Uterus (tissue), 4 donors: ENCODE measurements at places on chromosomes 7 and 10. TPM values are rescaled to one million over a fixed set of nuclear protein-coding genes. Genes with fewer than 3 reads are reported as not detected.

Gene IKZF1
- 7.0 TPM for total RNA-seq

Gene FAM171A1
- total RNA-seq: 40.4 TPM

Gene FOXI2
- 0.14 TPM for total RNA-seq

Gene DMTF1
- total RNA-seq: 36.2 TPM

Gene SERPINE1
- total RNA-seq: 0.51 TPM

Gene GIMAP2
- total RNA-seq: 20.1 TPM

Gene CFAP58
- 1.0 TPM for total RNA-seq

DNA sequence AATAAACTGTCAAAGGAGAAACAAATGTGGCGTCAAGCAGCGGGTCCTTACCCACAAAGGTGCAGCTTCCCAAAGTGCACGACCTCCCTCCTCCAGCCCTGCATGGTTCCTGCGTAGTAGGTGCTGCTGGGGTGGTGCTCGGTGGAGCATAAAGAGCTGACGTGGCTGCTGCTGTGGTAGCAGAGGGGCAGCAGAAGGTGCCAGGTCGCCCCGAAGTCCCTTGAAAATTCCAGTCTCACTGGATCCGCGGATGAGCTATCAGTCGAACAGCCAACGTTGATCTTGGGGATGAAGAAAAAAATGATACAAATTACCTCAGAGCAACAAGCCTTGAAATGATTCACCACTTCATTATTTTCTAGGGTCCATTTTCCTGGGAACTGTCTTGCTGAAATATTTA is 105.0 kb upstream of the SLC26A5 start:
- H3K27ac ChIP-seq: no peak overlapping the region
- DNase-seq: no peak
- no peak overlapping the region for H3K4me3 ChIP-seq
- H3K4me1 ChIP-seq: no peaks in the 10 kb centered on the region
- no peaks in the 10 kb centered on the region for H3K27me3 ChIP-seq

- no peak overlapping the region for H3K4me3 ChIP-seq
- peak overlapping the region; percentile 18 for H3K27ac ChIP-seq
- H3K36me3 ChIP-seq: no peaks in the 10 kb centered on the region
- DNase-seq: no peak
- peaks cover 3% of the 10 kb centered on the region for H3K27me3 ChIP-seq
These were observed 160.6 kb downstream of the GRK5 start for GRCh38 chr10:119367841-119368549.

DNA sequence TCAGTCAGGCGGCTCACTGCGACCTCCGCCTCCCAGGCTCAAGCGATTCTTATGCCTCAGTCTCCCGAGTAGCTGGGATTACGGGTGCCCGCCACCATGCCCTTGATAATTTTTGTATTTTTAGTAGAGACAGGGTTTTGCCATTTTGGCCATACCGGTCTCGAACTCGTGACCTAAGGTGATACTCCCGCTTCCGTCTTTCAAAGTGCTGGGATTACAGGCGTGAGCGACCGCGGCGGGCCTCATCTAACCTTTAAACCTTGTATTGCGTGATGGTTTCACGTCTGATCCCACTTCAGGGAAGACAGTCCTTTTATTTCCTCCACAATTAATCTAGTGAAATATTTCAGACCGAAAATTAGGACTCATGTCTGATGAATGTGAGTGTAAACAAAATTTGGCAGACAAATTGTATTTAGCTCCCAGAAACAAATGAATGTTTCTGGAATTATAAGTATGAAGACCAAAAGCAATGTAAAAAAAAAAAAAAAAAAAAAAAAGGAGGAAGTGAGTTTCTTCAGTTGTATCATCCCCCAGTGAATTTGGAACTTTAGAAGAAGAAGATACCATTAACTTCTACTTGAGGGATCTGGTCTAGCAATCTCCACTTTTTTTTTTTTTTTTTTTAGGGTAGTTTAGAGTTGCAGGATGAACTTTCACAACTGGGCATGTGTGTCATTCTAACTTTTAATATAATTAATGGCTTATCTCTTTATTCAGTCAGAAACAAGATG is 1.6 kb downstream of the NUP42 start:
- no peaks in the 10 kb centered on the region for H3K4me1 ChIP-seq
- no peak overlapping the region for H3K4me3 ChIP-seq
- no peak overlapping the region for H3K27ac ChIP-seq
- no peak for DNase-seq

GRCh38 chr10:4053940-4054339 is 268.9 kb upstream of the KLF6 start:
- no peak for DNase-seq
- no peak overlapping the region for H3K27ac ChIP-seq
- H3K36me3 ChIP-seq: no peaks in the 10 kb centered on the region
- H3K27me3 ChIP-seq: no peaks in the 10 kb centered on the region
- H3K4me1 ChIP-seq: peaks cover 8% of the 10 kb centered on the region

DNA sequence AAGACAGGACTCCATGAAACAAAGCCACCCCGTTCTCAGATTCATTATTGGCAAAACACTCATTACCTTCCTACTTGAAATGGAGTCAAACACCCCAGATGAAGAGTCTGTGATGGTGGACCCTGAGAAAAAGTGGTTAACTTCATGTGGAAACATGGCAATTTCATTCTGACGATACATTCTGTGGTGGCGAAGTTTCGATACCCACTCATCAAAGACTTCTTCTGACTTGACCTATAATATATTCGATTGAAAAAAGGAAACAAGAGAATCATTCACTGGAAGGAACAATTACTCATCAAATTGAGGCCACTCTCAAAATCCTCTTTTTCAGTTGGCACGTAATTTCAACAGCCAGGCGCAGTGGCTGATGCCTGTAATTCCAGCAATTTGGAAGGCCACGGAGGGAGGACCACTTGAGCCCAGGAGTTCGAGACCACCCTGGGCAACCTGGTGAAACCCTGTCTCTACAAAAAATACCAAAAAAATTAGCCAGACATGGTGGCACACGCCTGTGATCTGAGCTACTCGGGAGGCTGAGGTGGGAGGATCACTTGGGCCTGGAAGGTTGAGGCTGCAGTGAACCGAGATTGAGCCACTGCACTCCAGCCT is 108.8 kb upstream of the GSDME start:
- no peak overlapping the region for H3K4me3 ChIP-seq
- no peaks in the 10 kb centered on the region for H3K27me3 ChIP-seq
- H3K27ac ChIP-seq: no peak overlapping the region
- no peaks in the 10 kb centered on the region for H3K4me1 ChIP-seq
- no peaks in the 10 kb centered on the region for H3K36me3 ChIP-seq

- H3K4me3 ChIP-seq: no peak overlapping the region
- no peak for DNase-seq
- no peaks in the 10 kb centered on the region for H3K36me3 ChIP-seq
- no peak overlapping the region for H3K27ac ChIP-seq
These were observed 50.6 kb downstream of the PARD3 start for GRCh38 chr10:34764472-34764946.

DNA sequence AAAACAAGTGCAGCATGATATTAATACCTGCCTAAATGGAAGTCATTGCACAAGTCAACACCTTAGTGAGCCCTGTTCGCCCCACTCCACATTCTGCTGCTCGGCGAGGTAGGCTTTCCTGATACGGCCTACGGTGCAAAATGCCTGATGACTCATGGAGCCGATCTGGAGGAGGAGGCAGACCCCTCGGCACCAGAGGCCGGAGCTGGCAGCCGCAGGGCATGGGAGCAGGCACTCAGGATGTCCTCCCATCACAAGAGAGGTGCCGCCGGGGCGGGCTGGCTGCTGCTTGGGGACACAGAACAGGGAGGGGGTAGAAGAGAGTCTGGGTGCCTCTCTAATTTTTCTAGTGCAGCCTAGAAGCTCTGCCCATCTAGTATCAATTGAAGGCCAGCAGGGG is 418.5 kb upstream of the MGMT start:
- no peak overlapping the region for H3K27ac ChIP-seq
- H3K27me3 ChIP-seq: no peaks in the 10 kb centered on the region
- no peak overlapping the region for H3K4me3 ChIP-seq

GRCh38 chr10:47368431-47369180 is 15.5 kb downstream of the ZNF488 start:
- no peak for DNase-seq
- no peaks in the 10 kb centered on the region for H3K4me1 ChIP-seq
- no peaks in the 10 kb centered on the region for H3K36me3 ChIP-seq
- H3K4me3 ChIP-seq: no peak overlapping the region
- H3K27ac ChIP-seq: no peak overlapping the region
- H3K27me3 ChIP-seq: no peaks in the 10 kb centered on the region

GRCh38 chr10:68196701-68197100 is 35.2 kb downstream of the ATOH7 start:
- no peaks in the 10 kb centered on the region for H3K36me3 ChIP-seq
- no peaks in the 10 kb centered on the region for H3K4me1 ChIP-seq
- no peaks in the 10 kb centered on the region for H3K27me3 ChIP-seq
- no peak overlapping the region for H3K27ac ChIP-seq
- no peak for DNase-seq
